Upper lobe of right lung (tissue), 1 donor: ENCODE measurements at places on chromosomes 2 and 18. TPM values are rescaled to one million over a fixed set of nuclear protein-coding genes. Genes with fewer than 3 reads are reported as not detected.

Gene CD302
- 109 TPM for total RNA-seq

Gene TEX44
- not detected for total RNA-seq

Gene DSC2
- 17.2 TPM for total RNA-seq

Gene SULT1C2
- 5.8 TPM for total RNA-seq

Gene EFR3B
- 10.7 TPM for total RNA-seq

Gene CCDC85A
- 22.2 TPM for total RNA-seq

Gene EPAS1
- total RNA-seq, result 1,593 TPM

Gene UNC80
- not detected for total RNA-seq

Gene SERPINB10
- total RNA-seq, result not detected

Gene C18orf54
- 3.0 TPM for total RNA-seq

- no peak overlapping the region for H3K27ac ChIP-seq
- H3K36me3 ChIP-seq, result no peaks in the 10 kb centered on the region
- H3K27me3 ChIP-seq, result no peaks in the 10 kb centered on the region
- no peak for DNase-seq
- no peak overlapping the region for H3K4me3 ChIP-seq
- no peaks in the 10 kb centered on the region for H3K4me1 ChIP-seq
Observed at GRCh38 chr2:223092667-223093066, 40.7 kb downstream of the KCNE4 start.

DNA sequence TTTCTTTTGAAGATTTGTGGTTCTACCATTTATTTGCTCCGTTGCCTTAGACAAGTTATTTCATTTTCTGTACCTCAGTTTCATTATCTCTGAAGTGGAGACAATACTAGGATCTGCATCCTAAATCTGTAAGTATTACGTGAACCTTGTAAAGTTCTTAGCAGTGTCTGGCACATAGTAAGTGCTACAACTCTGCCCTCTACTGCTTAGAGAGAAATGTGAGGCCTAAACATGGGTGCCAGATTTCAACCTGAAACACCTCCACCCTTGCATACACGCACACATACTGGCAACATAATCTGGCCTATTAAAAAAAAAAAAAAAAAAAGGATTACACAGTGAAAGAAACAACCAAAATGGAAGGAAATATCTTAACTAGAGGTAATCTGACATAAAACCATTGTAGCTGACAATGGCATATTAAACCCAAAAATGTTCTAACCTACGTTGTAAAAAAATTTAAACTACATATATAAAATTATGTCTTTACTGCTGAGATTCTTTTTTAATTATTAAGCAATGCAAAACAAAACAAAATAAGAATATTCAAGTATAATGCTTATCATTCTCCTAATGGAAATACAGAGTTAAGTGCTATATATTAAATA is 132.6 kb downstream of the MAP2 start:
- H3K27me3 ChIP-seq, result no peaks in the 10 kb centered on the region
- H3K27ac ChIP-seq, result no peak overlapping the region
- no peak for DNase-seq
- H3K4me3 ChIP-seq, result no peak overlapping the region
- no peaks in the 10 kb centered on the region for H3K36me3 ChIP-seq
- no peaks in the 10 kb centered on the region for H3K4me1 ChIP-seq

DNA sequence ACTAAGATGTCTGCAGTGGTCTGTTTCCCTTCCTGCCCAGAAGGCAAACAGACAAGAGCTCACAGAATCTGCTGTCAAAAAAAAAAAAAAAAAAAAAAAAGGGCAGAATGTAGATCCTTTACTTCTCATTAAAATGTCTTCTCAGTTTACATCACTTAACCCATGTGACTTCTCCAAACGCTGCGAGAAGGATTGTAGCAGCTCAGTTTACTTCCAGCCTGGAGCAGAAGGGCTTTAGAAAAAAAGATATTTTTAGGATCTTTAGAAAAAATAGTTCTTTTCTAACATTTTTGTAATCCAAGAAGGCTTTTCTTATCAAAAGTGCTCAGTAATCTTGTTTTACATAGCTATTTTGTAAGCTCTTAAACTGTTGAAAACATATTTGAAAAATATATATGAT is 425.4 kb downstream of the CNTNAP5 start:
- no peak overlapping the region for H3K4me3 ChIP-seq
- H3K27ac ChIP-seq, result no peak overlapping the region
- no peaks in the 10 kb centered on the region for H3K4me1 ChIP-seq

DNA sequence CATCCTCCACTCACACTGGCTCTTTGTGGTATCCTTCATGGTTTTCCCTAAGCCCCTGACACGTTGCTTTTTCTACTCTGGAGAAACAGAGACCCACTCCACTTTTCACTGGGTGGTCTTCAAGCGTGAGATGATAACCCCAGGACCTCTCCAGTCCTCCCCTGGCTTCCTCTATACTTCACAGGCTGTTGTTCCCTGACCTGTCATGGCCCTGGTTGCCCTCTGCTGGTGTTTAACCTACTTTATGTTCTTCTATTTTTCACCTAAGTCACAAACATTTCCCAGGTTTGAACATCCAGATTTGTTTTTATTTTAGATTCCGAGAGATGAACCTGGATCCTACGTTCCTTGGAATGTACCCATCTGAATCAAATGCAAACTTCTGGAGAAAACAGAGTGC is 84.5 kb downstream of the AOX1 start:
- H3K27me3 ChIP-seq, result no peaks in the 10 kb centered on the region
- DNase-seq, result no peak
- H3K36me3 ChIP-seq, result no peaks in the 10 kb centered on the region
- no peak overlapping the region for H3K27ac ChIP-seq
- H3K4me1 ChIP-seq, result no peaks in the 10 kb centered on the region

GRCh38 chr18:59569390-59569791 is 127.8 kb downstream of the CCBE1 start:
- H3K27me3 ChIP-seq, result peaks cover 3% of the 10 kb centered on the region
- no peaks in the 10 kb centered on the region for H3K36me3 ChIP-seq
- no peak for DNase-seq
- H3K4me3 ChIP-seq, result no peak overlapping the region
- H3K4me1 ChIP-seq, result no peaks in the 10 kb centered on the region

- no peak overlapping the region for H3K4me3 ChIP-seq
- no peaks in the 10 kb centered on the region for H3K4me1 ChIP-seq
- H3K27ac ChIP-seq, result no peak overlapping the region
- no peaks in the 10 kb centered on the region for H3K27me3 ChIP-seq
- DNase-seq, result peak; percentile 57
- no peaks in the 10 kb centered on the region for H3K36me3 ChIP-seq
Observed at GRCh38 chr2:938181-939005, 12.3 kb upstream of the SNTG2 start.

GRCh38 chr18:63258749-63259566 is 60.6 kb downstream of the BCL2 start:
- H3K27ac ChIP-seq, result no peak overlapping the region
- no peak overlapping the region for H3K4me3 ChIP-seq
- DNase-seq, result no peak
- H3K36me3 ChIP-seq, result no peaks in the 10 kb centered on the region
- H3K4me1 ChIP-seq, result peaks cover 18% of the 10 kb centered on the region
- H3K27me3 ChIP-seq, result no peaks in the 10 kb centered on the region

GRCh38 chr18:8516371-8517250 is 92.6 kb upstream of the RAB12 start:
- no peak overlapping the region for H3K27ac ChIP-seq
- H3K36me3 ChIP-seq, result no peaks in the 10 kb centered on the region
- no peak for DNase-seq
- no peaks in the 10 kb centered on the region for H3K27me3 ChIP-seq
- H3K4me3 ChIP-seq, result no peak overlapping the region

- peaks cover 14% of the 10 kb centered on the region for H3K4me1 ChIP-seq
- no peak overlapping the region for H3K4me3 ChIP-seq
- H3K27ac ChIP-seq, result no peak overlapping the region
- H3K36me3 ChIP-seq, result no peaks in the 10 kb centered on the region
Observed at GRCh38 chr2:72695676-72696075, 130.2 kb downstream of the EXOC6B start.

- no peaks in the 10 kb centered on the region for H3K27me3 ChIP-seq
- no peaks in the 10 kb centered on the region for H3K4me1 ChIP-seq
- no peak for DNase-seq
- no peak overlapping the region for H3K4me3 ChIP-seq
Observed at GRCh38 chr2:6524691-6525474, 340.8 kb downstream of the CMPK2 start.

GRCh38 chr2:25304826-25305596 is 36.7 kb downstream of the DNMT3A start:
- H3K4me3 ChIP-seq, result no peak overlapping the region
- peaks cover 9% of the 10 kb centered on the region for H3K36me3 ChIP-seq
- H3K4me1 ChIP-seq, result peaks cover 45% of the 10 kb centered on the region
- H3K27ac ChIP-seq, result no peak overlapping the region

DNA sequence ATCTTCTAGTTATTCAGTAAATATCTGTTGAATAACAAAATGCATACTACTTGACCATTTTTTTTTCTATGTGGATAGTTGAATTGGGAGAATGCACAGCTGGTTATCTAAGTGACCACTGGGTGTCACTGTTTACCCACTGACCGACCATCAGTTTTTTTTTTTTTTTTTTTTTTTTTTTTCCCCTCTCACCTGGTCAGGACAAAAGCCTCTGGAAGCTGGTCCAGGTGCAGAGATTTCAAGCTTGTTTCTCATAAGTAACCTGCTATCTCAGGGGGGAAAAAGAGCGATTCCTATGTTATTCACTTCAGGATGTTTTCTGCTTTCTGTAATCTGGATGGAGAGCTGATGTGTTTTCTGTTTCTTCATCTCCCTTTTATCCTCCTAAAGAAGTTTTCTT is 256.0 kb downstream of the DCDC2C start:
- H3K27ac ChIP-seq, result no peak overlapping the region
- no peak for DNase-seq
- no peaks in the 10 kb centered on the region for H3K4me1 ChIP-seq
- no peak overlapping the region for H3K4me3 ChIP-seq
- no peaks in the 10 kb centered on the region for H3K36me3 ChIP-seq
- no peaks in the 10 kb centered on the region for H3K27me3 ChIP-seq

DNA sequence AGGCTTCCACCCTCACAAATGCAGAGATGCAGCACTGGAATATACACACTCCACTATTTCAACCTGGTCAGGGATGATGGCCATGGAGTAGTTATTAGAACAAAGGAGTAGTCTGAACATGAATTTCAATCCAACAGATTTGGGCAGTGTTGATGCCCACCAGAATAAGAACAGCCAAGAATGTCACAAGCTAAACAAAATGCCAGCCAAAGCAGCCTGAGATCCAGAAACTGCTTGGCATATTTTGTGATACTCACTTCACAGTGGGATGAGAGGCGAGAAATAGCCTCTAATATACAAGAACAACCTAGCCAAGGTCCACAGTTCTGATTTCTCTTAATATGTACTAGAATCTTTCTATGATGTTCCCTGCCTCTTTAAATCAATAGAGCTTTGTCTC is 58.6 kb upstream of the KLF7 start:
- no peak overlapping the region for H3K4me3 ChIP-seq
- DNase-seq, result no peak
- H3K27me3 ChIP-seq, result no peaks in the 10 kb centered on the region
- H3K4me1 ChIP-seq, result peaks cover 20% of the 10 kb centered on the region
- H3K27ac ChIP-seq, result no peak overlapping the region

GRCh38 chr2:226451486-226451885 is 348.1 kb downstream of the IRS1 start:
- no peak overlapping the region for H3K4me3 ChIP-seq
- no peaks in the 10 kb centered on the region for H3K36me3 ChIP-seq
- H3K27ac ChIP-seq, result no peak overlapping the region
- no peak for DNase-seq

DNA sequence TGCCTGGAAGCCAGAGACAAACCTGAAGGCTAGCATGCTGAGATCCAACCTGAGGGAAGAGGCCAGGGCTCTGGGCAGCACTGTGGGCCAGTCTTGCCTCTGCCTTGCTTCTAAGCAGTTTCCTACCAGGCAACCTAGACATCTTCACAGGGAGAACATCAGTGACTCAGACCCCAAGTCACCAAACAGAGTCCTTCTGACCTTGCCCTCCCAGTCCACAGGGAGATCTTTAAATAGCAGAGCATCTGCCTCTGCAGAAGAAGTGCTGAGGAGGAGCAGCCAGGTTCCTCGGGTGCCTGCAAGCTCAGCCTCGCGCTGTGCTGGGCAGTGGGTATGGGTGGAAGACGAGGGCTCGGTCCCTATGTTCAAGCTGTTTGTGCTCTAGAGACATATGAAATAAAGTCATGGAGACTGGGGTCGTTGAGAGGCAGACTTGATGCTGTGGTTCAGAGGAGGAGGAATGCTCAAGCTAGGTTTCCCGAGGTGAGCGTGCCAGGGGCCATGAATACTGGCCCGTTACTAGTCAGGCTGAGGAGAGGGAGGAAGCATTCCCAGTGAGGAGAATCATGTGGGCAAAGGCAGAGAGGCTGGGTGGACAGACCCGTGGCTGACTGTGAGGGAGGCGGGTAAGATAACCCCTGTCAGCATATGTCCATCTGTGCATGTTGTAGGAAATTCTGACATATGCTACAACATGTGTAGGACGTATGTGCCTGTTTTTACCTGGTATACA is 66.5 kb downstream of the BOLA3 start:
- H3K27ac ChIP-seq, result no peak overlapping the region
- peaks cover 33% of the 10 kb centered on the region for H3K36me3 ChIP-seq
- H3K4me1 ChIP-seq, result no peaks in the 10 kb centered on the region
- H3K27me3 ChIP-seq, result no peaks in the 10 kb centered on the region
